ENCODE measurements at places on chromosomes 11 and 22. TPM values are rescaled to one million over a fixed set of nuclear protein-coding genes. Genes with fewer than 3 reads are reported as not detected.

DNA sequence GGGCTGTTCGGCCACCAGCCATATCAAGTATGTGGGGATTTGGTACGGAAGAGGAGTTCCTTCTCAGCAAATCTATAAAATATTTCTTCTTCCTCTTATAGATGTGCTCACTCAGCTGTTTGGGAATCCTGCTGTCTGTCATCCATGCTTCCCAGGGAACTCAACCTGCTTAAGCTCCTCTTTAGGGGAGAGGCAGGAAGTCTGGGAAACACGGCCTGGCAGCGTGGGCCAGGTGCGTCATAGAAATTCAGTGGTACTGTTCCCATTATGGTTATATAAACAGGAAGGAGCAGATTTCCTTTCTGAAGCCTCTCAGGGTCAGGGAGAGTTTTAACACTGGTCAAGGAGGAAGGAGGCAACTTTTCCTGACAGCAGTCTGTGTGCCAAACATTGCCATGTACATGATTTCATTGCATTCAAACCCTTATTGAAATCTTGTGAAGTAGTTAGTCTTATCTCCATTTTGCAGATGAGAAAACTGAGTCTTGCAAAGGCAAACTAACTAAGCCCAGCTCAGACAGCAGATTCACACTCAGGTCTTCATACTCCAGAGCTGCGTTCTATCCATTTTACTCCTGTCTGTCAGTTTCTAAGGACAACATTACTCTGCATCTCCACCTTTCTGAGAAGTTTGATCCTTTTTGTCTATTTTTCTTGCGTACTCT, 35.4 kb upstream of the AMOTL1 start:
- no peak for DNase-seq
- H3K36me3 ChIP-seq: no peaks in the 10 kb centered on the region
- no peak overlapping the region for H3K27ac ChIP-seq
- peaks cover 7% of the 10 kb centered on the region for H3K4me1 ChIP-seq

Gene CABP4
- not detected for total RNA-seq

DNA sequence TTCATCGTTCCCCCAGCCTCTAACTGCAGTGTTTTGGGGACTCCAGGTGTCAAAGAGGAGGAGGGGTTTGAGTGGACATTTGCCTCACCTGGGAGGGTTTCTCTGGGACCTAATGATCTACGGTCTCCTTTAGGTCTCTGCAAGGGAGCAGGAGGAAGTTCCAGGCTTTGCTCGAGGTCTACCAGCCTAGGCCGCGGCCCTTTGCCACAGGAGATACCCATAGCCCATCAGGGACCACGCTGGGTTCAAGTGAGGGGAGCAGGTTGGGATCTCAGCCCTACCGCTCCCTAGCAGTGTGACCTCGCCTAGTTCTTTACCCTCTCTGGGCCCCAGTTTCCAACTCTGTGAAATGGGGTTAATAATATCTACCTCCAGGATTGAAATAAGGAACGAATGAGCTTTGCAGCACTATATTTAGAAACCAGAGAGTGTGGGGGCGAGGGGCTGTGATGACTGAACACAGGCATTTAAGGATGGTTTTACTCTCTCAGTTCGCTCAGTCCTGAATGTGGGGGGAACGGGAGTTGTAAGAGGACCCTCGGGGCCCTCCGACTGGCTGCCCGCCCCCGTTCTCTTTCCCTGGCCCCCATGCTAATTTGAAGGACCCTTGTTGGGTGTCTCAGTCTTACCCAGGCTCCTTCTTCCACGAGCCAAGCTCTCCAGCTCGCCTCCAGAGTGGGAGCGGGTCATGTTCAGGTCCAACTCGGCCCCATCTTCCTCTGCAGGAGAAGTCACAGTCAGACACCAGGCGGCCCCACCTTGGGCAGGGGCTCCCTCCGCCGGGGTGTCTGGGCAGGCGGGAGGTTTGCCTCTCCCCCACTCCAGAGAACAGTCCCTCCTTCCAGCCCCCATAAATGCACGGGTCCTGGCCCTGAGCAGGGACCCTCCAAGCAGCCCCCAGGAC, 11.7 kb downstream of the PDGFB start:
- H3K4me1 ChIP-seq: peaks cover 21% of the 10 kb centered on the region
- no peak overlapping the region for H3K4me3 ChIP-seq
- no peak overlapping the region for H3K27ac ChIP-seq
- peaks cover 26% of the 10 kb centered on the region for H3K27me3 ChIP-seq
- peaks cover 9% of the 10 kb centered on the region for H3K36me3 ChIP-seq

DNA sequence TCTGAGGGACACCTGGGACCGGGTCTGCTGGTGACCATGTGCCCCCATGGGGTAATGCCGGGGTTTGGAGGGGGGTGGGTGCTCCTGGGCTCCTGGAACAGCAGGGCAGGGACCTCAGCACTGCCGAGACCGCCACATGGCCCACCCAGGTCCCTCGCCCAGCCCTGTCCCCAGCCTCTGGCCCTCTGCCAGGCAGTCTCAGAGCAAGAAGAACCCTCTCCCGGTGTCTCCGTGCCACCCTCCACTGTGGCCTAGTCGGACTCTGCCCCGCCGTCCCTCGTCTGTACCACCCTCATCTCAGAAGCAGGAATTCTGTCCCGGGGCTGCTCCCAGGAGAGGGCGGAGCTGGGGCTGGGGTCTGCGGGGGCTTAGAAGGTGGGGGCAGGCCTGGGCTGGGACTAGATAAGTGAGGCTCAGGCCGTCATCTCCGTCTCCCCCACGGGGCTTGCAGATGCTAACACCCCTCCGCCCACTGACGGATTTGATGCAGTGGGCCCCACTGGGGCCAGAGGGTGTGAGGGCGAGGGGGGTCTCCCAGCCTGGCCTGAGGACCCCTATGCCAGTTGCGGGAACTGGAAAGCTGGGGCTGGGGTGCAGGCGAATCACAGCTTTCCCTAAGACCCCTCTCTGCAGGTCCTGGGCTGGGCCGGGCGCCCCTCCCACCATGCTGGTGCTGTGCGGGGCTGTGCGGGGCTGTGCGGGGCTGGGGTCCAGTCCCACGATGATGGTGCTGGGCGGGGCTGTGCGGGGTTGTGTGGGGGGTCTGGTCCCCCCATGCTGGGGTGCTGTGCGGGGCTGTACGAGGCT, 1.1 kb downstream of the MUC5AC start:
- peak; percentile 8 for DNase-seq
- no peaks in the 10 kb centered on the region for H3K4me1 ChIP-seq
- H3K27ac ChIP-seq: no peak overlapping the region
- no peak overlapping the region for H3K4me3 ChIP-seq

Gene OR5P2
- not detected for total RNA-seq

DNA sequence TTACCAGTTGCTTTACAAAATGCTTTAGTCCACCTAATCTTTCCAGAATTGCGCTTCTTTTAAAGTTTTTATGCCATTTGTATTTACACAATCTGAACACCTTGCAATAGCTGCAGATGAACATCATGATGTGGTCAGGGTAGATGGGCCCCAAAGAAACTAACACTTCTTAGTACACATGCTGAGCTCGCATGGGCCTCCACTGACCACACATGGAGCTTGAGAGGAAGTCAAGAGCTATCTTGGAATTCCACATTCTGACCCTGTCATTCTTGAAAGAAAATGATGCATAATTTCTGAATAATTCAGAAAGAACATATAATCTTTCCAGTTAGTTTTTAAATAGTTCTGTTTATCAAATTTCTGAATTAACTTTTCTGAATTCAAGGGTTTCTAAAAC, 7.7 kb downstream of the LIPT2 start:
- H3K27ac ChIP-seq: no peak overlapping the region
- no peak for DNase-seq
- H3K4me3 ChIP-seq: no peak overlapping the region
- no peaks in the 10 kb centered on the region for H3K27me3 ChIP-seq
- H3K4me1 ChIP-seq: no peaks in the 10 kb centered on the region

DNA sequence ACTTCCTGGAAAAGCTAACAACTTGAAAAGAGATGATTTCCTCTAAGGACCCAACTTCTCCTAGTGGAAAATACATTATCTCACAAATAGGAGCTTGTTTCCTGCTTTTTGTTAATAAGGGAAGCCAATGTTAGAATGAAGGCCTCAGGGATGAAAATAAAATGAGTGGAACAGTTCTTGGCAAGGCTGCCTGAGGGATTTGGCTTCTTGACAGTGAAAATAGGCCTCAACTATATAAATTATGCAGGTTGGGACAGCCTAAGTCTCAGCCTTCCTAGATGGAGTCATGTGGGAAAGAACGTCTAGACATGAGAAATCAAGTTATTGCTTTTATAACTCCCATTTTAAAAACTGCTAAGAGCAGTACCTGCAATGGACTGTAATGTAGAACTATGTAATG, 92.8 kb upstream of the FIBIN start:
- H3K4me3 ChIP-seq: no peak overlapping the region
- H3K4me1 ChIP-seq: peaks cover 4% of the 10 kb centered on the region
- H3K27me3 ChIP-seq: no peaks in the 10 kb centered on the region
- H3K36me3 ChIP-seq: no peaks in the 10 kb centered on the region

- H3K4me1 ChIP-seq: peaks cover 5% of the 10 kb centered on the region
- peaks cover 13% of the 10 kb centered on the region for H3K27me3 ChIP-seq
- no peak overlapping the region for H3K27ac ChIP-seq
- no peak overlapping the region for H3K4me3 ChIP-seq
Observed at GRCh38 chr11:17691550-17691949, 27.8 kb upstream of the MYOD1 start.

DNA sequence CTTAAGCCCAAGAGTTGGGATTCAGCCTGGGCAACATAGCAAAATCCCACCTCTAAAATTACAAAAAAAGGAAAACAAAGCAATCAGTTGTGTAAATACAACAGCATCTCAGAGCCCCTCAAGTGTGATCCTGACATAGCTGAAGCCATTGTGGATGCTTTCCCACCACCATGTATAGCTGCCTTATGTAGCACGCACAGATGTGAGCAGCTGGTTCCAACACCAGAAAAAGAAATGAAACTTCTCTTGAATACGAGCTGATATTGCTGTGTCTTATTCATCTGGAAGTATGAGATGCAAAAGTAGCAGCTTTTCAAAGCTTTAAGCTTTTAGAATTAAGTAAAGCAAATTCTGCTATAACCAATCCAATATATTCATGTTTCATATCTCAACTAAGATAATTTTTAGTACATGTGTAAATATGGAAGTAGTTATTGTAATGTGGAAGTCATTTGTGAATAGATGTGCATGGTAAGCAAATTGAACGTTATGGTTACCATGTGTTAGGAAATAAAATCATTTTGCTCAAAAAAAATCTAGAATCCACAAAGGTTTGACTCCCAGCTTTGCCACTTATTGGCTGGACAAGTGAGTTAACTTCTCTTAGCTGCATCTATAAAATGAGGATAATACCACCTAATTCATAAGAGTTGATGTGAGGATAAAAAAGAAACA, 63.2 kb downstream of the SGSM3 start:
- H3K4me1 ChIP-seq: peaks cover 8% of the 10 kb centered on the region
- no peaks in the 10 kb centered on the region for H3K27me3 ChIP-seq
- no peak overlapping the region for H3K27ac ChIP-seq
- no peak overlapping the region for H3K4me3 ChIP-seq
- no peak for DNase-seq

DNA sequence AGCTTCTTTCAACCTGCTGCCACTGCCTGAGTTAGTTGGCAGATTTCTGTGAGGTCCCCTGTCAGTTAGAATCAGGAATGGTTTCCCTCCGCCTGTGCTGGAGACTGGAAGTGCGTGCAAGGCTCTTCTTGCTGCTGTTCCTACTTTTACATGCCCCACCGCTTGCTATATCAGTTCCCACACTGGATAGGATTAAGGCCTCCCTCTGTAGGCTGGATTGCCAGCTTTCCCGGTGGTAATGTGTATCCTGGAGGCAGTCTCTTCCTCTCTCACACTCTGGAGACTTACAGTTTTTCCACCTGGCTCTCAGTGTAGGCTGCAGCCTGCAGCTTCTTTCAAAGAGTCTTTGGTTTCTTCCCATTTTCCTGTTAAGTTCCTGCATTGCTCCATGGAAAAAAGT, 66.5 kb downstream of the ARHGAP42 start:
- H3K27ac ChIP-seq: peak overlapping the region; percentile 71
- no peak for DNase-seq
- peaks cover 13% of the 10 kb centered on the region for H3K36me3 ChIP-seq
- peaks cover 18% of the 10 kb centered on the region for H3K4me1 ChIP-seq
- no peaks in the 10 kb centered on the region for H3K27me3 ChIP-seq
- no peak overlapping the region for H3K4me3 ChIP-seq

DNA sequence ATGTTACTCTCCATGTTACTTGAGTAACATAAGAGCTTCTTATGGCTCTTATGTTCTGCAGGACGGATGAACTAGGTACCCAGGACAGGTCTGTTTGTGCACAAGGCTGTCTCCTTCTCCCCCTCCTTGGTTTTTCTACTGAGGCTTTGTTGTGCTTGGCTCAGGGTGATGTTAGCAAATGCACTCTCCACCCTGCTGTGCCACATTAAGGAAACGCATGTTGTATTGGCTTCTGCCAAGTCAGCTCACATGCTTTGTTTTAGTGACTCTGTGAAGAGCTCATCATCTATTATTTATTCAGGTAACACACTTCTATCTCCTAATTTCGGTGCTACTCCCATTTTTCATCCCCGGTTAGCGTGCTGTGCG, 108.3 kb downstream of the PTPRJ start:
- H3K27ac ChIP-seq: no peak overlapping the region
- no peak overlapping the region for H3K4me3 ChIP-seq

- H3K27ac ChIP-seq: peak overlapping the region; percentile 89
- no peaks in the 10 kb centered on the region for H3K36me3 ChIP-seq
- DNase-seq: no peak
- no peaks in the 10 kb centered on the region for H3K27me3 ChIP-seq
Observed at GRCh38 chr11:59754494-59754858, 700 bp upstream of the STX3 start.
